ENCODE measurements at places on chromosomes 6 and 20.

GRCh38 chr20:60729135-60729900 is 522.7 kb upstream of the CDH4 start:
- ATAC-seq = no peak

DNA sequence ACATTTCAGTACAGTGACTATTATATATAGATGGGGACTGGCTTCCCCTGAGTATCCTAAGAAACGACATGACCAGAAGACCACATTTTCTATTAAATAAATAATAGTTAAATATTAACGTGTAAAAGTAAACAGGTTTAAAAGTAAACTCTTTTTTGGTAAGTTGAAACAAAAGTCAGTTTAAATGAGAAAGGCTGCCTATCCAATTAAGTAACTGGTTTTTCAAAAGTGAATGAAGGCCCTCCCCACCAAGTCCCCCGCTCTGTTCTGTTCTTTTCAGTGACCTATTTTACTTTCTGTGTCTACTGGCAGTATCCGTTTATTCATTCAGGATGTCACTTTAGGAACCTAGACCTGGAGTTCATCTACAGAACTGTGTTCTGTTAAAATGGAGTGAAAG is 32.0 kb downstream of the QKI start:
- no peak for ATAC-seq

GRCh38 chr20:51446230-51446629 is 96.3 kb downstream of the NFATC2 start:
- no peak for ATAC-seq

- no peak for ATAC-seq
Measured at GRCh38 chr20:38093641-38094077, 60.1 kb downstream of the RPRD1B start.

DNA sequence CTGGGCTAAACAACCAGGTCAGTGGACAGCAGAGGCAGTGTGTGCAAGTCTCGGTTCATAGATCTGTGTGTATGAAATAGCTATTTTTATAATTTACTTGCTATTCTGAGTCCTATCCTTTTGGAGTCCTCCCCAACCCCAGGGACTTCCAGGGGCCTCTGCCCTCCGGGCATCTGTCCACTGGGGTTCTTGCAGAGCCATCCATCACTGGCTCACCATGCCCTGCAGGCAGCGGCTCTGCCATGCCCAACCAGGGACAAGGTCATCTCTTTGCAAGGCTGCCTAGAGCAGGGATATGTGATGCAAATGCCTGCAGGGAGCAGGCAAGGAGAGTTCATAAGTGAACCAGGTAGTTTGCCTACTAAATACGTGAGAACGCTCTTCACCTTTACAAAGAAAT is 10.5 kb upstream of the BEND3 start:
- no peak for ATAC-seq

GRCh38 chr20:38084425-38084951 is 50.9 kb downstream of the RPRD1B start:
- ATAC-seq = peak; percentile 97

GRCh38 chr6:29626948-29627754 is 5.8 kb downstream of the GABBR1 start:
- ATAC-seq = no peak

GRCh38 chr6:156978948-156979347 is 201.8 kb downstream of the ARID1B start:
- ATAC-seq = no peak

DNA sequence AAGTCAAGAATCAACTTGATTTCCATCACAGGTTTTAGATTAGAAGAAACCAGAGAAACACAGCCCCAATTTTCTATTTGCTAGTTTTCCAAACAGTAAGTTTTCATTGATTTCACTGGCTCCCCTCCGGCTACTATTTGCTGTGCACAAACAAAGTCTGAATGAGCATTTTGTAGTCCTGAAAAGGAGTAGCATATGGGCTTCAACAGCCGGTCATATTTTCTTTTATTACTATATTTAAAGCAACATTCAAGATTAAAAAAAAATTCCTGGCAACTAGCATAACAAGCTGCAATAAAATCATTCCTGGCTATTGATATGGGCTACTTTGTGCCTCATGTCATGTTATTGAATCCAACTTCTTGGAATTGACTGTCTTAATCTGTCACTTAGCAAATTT is 48.3 kb downstream of the CARMIL1 start:
- ATAC-seq = no peak

- no peak for ATAC-seq
Measured at GRCh38 chr6:46327779-46328178, 157.0 kb upstream of the ENPP5 start.

- ATAC-seq = no peak
Measured at GRCh38 chr20:55099251-55099650, 623.9 kb downstream of the DOK5 start.

DNA sequence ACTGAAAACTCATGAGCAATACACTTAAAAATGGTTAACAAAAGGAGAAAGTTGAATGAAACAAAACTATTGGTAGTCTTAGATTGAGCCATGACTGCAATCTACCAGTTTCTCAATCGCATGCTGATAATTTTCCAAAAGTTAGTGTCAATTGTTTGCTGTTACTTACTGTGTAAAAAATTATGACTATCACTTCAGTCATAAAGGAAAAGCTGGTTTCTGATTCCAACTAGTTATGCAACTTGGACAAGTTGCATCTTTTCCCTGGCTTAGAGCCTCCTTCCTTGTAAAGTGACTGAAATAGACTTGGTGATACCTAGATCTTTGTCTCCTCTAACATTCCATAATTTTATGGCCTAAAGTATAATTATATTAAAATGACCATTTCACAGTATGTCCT is 88.3 kb upstream of the PAK5 start:
- no peak for ATAC-seq

GRCh38 chr6:2240961-2241360 is 4.4 kb downstream of the GMDS start:
- ATAC-seq = no peak

DNA sequence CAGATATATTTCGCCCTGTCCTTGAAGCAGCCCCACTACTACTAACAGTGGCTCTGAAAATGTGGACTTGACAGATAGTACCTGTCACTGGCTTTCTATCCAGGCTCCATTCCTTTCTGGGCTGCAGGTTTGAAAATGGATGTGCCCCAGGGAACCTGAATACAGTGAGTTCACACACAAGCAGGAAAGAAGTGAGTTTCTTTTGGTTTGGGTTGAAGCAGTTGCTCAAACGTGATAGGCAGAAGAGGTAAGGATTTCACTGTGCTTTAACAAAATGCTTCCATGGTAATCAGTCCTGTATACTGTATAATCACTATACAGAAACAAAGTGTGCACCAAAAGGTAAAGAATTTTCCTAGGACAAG is 382.9 kb downstream of the PRKN start:
- ATAC-seq = no peak

DNA sequence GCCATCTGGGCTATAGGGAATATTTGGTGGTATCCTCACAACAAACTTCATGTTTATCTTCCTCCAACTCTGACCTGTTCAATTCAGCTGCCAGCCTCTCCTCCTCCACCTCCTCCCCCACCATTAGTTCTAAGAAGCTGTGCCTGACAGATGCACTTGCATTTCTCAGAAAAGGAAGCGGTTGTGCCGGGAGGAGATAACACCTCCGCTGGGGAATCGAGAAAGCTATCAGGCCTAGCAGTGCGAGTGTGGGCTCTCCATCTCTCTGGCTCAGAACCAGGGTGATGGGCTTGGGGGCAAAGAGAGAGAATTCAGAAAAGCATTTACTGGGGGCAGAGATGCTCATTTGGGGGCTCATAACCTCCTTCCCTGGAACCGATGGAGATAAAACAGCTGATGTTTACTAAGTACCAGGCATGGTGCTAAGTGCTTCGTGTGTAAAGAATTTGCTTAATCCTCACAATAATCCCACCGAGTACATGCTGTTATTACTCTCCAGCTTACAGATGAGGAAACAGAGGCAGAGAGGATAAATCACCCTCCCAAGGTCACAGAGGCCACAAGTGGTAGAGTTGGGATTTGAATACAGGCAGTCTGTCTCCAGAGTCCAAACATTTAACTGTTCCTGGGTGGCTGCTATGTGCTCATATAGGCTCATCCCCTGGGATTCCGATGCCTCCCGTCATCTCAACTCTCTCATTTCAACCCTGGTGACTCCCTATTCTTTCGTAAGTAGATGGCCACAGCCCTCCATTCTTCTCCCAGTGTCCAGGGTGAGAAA is 38.3 kb downstream of the COX4I2 start:
- ATAC-seq = no peak

DNA sequence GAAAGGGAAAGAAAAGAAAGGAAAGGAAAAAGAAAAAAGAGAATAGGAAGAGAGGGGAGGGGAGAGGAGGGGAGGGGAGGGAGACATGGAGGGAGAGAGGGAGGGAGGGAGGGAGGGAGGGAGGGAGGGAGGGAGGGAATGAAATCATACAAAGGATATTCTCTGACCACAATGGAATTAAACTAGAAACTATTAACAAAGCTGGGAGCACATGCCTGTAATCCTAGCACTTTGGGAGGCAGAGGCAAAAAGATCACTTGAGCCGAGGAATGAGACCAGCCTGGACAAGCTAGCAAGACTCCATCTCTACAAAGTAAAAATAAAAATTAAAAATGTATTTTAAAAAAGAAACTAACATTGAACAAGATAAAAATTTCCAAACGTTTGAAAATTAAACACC is 62.8 kb downstream of the ILRUN start:
- ATAC-seq = no peak

DNA sequence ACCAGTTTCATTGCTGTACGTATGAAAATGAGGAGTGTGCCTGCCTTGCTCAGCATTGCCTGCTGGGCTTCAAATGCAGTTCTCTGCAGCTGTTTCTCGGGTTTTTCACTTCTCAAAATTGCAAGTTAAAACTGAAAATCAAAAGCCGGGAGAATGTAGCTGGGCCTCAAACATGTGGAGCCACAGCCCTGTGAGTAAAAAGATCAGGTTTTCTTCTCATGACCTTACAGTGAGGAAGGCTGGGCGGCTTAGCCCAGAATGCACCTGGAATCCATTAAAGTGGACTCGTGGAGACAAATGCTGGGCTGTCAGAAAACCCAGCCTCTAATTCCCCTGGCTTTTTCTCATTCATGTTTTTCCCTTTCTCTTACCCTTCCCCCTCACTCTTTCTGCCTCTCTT is 34.4 kb downstream of the DSE start:
- ATAC-seq = peak; percentile 95

GRCh38 chr6:723540-723939 is 30.6 kb upstream of the EXOC2 start:
- ATAC-seq = peak; percentile 39

- no peak for ATAC-seq
Measured at GRCh38 chr20:43576108-43576507, 14.6 kb upstream of the IFT52 start.

GRCh38 chr20:58695895-58696375 is 3.3 kb downstream of the NPEPL1 start:
- ATAC-seq = no peak

- ATAC-seq = no peak
Measured at GRCh38 chr6:98056955-98057354, 773.9 kb upstream of the MMS22L start.

- ATAC-seq = no peak
Measured at GRCh38 chr6:146389740-146390139, 153.9 kb upstream of the RAB32 start.

- peak; percentile 85 for ATAC-seq
Measured at GRCh38 chr6:54194067-54194466, 82.8 kb downstream of the MLIP start.

GRCh38 chr6:142784344-142784743 is 160.6 kb downstream of the HIVEP2 start:
- ATAC-seq = no peak

DNA sequence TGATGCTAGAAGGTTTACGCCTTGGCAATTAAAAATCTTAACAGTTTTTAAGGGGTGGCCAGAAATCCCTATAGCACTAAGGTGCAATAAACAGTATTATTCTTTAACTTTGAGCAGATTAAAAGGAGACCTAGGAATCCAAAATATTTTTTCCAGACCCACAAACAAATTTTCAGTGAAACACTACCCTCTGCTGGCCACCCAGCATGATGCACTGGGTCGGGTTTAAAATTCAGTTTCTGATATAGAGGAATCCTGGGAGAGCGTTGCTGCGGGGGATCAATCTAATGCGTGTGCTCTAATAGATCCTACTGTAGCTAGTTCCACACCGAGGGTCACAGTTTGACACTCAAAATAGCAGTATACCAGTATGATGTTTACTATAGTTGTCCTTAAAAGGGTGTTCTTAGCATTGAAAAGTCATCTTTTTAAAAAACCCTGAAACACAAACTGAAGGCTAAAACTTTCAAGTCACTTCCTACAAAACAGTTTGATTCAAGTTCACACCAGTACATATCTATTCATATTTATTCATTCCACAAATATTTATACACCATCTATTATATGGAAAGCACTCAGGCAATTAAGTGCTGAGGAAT is 10.2 kb downstream of the UBE3D start:
- peak; percentile 59 for ATAC-seq

GRCh38 chr6:118580585-118581419 is 32.7 kb downstream of the PLN start:
- ATAC-seq = peak; percentile 82

GRCh38 chr20:59992526-59993084 is 34.4 kb downstream of the CDH26 start:
- ATAC-seq = no peak

- no peak for ATAC-seq
Measured at GRCh38 chr6:20853828-20854227, 319.6 kb downstream of the CDKAL1 start.

DNA sequence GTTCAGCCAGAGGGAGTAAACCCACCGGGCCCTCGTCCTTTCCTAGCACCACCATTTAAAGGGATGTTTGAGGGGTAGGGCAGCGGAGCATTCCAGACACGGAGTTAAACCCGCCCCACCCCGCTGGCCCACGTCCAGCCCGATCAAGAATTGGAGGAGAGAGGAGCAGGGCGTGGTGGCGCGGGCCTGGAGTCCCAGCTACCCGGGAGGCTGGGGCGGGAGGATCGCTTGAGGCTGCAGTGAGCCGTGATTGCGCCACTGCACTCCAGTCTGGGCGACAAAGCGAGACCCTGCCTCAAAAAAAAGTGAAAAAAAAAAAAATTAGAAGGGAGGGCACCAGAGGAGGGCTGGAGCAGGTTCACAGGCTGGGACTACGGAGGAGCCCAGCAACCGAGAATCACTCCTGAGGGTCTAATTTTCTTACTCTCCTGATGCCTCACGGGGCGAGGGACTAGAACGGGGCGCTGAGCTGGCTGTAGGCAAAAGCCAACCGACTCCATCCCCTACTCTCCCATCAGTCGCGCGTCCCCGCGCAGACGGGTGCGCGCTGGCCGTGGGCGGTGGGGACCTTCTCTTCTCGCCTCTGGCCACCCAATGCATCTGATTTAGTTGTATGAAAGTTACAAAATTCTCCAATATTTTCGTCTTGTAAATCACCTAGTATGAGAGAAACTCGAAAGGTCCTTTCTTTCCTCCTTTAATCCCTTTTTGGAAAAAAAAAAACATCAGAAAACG is 6.1 kb upstream of the HSPA1B start:
- ATAC-seq = peak; percentile 74

DNA sequence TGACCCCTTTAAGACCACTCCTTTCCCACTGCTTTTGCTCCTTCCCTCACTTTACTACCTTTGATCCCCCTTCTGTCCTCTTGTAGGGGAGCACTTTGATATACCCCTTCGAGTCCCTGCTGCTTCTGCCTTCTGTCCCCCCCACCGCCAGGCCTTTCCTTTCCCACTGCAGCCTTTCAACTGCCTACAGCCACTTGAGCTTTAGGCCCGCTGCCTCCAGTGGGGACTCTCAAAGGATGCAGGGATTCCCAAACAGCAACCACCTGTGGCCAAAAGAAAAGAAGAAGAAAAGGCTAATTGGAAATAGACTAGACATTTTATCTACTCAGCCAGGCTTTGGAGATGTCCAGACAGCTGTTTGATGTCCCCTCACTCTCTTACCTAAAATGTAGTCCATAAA is 77.0 kb upstream of the DTNBP1 start:
- no peak for ATAC-seq

GRCh38 chr6:129889580-129889979 is 28.5 kb upstream of the TMEM244 start:
- peak; percentile 89 for ATAC-seq
